ENCODE measurements at places on chromosomes 5 and 9. TPM values are rescaled to one million over a fixed set of nuclear protein-coding genes. Genes with fewer than 3 reads are reported as not detected.

Gene IL4
- not detected for total RNA-seq

Gene IL17B
- 9.6 TPM for total RNA-seq

Gene ARHGEF39
- total RNA-seq: 0.99 TPM

Gene PLEKHG4B
- total RNA-seq: 1.9 TPM

Gene SHISAL2B
- total RNA-seq: not detected

Gene CDX1
- 0.71 TPM for total RNA-seq

Gene TCOF1
- total RNA-seq: 17.4 TPM

Gene ADAMTS16
- under 0.01 TPM for total RNA-seq

Gene FLT4
- 16.9 TPM for total RNA-seq

DNA sequence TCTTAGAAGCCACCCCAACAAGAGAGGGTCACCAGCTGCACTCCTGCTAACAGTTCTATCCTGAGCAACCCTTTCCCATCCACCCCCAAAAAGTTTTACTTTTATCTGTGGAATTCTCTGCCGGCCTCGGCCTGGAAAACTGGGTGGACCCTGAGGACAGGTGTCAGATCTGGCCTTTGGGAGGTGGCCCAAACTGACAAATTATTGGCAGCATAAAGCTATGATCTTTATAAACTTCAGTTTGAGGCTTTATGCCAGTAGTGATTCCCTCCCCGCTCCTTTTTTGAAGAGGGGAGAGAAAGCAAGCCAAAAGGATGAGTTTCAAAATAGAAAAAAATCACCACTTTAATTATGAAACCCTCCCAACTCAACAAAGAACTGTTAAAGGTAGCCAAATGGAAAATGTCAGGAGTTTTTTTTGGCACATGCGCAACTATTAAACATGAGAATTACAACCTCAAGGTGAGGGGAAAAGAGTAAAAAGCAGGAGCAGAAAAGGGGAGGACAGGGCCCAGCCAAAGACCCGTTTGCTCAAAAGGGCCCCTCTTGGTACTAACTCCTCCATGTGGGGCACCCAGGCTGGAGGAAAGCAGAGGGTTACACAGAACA is 49.4 kb downstream of the FBXW11 start:
- DNase-seq: no peak

DNA sequence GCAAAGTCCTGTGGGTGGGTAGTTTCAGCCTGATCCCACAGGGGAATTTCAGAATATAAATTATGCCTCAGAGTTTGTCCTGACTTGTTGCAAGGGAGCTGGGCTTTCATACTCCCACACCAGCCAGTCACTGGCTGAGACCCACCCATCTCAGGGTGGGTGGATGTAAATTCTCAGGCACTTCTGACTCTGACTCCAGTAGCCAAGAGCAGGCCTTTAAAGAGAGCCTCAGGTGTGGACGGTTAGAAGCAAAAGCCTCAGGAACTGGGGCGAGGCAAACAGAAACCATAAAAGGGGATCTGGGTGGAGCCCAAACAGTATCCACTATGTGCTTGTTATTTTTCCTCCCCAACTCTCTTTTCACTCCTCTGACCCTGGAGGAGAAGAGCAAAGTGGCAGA is 28.6 kb upstream of the FBXW11 start:
- no peak for DNase-seq

DNA sequence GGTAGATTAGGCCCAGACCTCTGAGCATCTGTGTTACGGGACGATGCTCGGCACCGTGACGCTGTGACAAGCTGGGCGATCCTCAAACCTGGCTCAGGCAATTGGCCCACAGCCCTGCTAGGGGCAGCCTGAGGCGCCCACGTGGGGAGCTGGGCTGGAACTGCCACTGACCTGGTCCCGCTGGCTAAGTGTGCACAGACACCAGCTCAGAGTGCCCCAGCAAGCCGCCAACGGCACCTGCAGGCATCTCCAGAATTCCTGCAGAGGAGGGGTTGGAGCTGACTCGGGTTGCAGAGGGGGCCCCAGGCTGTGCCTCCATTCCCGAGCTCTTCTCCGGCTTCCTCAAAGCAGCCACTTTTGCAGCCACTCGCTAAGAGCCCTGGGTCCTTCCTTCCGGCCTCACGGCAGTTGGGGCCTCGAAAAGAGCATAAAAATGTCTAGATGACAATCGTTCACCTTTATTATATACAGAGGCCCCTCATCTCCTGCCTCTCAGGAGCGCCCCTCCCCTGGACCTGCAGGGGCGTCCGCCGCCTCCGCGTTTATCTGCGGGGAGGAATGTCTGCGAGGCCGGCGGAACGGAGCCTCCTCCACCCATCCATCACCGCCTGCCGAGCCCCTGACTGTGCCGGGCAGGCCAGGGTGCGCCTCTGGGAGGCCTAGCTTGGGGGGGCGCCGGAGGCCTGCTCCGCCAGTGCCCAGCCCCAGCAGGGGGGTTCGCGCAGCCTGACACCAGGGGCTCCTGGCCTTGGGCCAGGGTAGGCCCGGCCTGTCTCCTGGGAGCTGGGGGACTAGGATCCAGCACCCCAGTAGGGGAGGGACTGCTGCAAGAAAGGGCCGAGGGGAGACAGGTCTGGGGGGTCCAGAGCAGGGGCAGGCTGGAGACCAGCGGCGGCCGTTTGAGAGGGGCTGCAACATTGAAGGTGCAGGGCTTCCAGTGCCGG is 144.9 kb downstream of the BARX1 start:
- no peak for DNase-seq

GRCh38 chr9:75149841-75150241 is 61.5 kb downstream of the OSTF1 start:
- DNase-seq: no peak

GRCh38 chr9:127741831-127742434 is 6.8 kb upstream of the TOR2A start:
- DNase-seq: no peak

GRCh38 chr5:151338734-151339133 is 8.6 kb downstream of the SLC36A2 start:
- DNase-seq: no peak

DNA sequence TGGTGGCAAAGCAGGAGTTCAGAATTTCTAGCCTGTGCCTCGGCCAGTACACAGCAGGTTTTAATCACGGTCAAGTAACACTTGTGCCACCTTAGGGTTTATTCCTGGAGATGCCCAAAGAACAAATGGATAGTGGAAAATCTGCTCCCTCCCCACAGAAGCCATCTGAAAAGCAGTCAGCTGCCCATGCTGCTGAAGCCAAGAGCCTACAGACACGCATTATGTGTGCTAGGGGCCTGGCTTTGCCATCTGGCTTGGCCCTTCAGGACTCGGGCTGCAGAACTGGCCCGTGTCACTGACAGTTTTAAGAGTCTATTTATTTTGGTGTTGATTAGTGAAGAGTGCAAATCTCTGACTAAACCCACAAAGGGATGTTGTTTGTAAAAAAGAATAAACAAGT is 11.1 kb downstream of the ARSB start:
- no peak for DNase-seq
